ENCODE measurements at places on chromosomes 13 and 19.

GRCh38 chr13:63629591-63629990, 2213.9 kb upstream of the PCDH20 start:
- no peak for DNase-seq

DNA sequence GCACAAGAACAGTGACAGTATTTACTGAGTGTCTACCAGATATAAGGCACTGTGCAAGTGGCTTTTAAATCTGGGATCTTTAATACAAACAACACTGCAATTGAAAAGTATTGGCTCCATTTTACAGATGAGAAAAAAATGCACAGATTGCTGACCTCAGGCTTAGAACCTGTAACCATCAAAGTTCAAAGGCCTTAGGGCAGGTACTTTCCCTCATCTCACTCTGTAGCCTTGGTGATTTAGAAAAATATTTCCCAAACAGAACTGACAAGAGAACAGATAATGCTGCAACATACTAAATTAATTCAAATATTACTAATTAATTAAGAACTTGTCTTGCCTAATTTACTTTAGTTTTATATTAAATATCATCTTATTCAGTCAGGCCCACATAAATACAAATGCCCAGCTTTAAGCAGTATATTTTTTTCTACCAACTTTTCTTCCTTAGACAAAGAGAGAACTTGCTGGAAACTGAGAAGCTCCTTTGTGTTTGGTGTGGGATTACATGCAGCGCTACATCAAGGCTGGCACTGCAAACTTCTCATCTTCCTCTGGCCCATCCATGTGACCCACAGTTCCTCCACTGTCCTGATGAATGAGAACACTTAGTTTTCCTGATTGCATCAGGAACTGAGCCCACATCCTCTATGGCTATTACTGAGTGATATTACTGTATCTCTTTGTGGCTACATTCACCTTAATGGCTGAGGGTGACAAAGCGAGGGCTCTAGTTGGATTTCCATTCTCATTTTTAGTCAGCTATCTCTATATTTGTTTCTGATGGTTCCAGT, 302.1 kb downstream of the ENOX1 start:
- no peak for DNase-seq

DNA sequence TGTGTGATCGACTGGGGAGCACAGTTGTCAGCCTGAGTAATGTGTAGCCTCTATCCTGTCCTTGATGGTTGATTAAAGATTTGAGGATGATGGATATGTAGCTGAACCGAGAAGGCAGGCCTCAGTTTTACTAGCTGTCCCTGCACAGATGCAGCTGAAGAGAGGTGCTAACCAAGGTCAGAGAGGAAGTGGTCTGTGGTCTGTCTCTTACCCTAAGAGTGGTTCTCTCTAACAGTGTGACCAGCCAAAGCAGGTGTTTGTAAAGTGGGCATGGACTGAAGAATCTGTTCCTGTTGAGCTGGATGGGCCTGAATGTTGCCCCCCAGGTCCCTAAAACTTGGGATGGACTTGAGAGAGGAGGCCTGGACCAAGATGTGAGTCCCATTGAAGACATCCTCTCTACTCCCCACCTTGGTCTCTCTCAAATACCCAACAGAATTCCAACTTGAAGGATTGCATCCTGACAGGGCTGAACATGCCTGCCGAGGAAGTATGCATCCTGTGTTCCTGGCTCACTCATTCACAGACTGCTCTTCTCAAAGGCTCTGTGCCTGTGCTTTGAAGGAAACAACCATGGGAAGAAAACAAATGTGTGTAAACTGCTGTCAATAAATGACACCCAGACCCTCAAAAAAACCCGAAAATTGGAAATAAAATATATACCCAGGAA, 223.8 kb downstream of the MAB21L1 start:
- DNase-seq = no peak

DNA sequence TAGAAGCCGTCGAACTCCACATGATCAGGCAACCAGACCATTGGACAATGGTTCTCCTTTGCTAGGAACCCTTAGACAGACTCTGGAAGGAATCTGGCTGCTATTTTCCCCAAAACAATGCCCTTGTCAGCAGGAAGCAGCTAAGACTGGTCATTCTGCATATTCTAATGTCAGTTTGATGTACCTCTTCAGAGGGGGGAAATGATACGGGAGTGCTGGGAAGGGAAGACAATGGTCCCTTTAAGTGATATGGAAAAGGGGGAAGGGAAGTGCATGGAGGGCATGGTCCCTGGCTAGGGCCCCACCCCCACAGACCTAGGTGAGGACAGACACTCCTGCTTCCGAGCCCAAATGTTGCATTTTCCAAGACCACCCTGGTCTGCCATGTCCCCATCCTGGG, 389.0 kb upstream of the SLITRK6 start:
- no peak for DNase-seq
